Hippocampal formation (tissue), 2 donors: ENCODE measurements at places on chromosomes 11 and 22.

GRCh38 chr22:42990131-42990838 is 24.7 kb downstream of the PACSIN2 start:
- no peak for DNase-seq

DNA sequence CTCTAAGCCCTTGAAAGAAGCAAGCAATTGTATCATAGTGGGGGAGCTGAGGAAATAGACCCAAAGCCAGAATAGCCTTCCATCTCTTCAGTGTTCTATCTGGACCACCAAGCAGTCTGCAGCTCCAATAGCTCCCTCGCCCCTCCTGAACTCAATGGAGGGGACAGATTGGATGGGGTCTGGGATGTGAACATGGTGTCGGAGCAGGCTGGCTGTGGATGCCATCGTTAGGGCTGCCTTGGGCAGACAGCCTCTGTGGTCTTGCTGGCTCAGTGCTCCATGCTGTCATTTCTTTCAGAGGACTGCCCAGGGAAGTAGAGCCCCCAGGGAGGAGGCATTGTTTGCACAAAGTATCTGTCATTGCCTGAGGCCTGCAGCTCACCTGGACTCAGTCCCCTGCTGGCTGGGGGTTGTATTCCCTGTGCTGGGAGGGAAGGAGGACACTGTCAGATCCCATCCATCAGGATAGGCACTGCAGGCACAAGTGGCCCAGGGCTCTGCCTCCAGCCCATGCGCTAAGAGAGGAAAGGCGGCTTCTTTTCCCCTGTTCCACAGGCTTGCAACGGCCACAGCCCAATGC is 537.7 kb downstream of the BUD13 start:
- no peak for DNase-seq

GRCh38 chr11:73191151-73191550 is 26.9 kb upstream of the P2RY2 start:
- no peak for DNase-seq

DNA sequence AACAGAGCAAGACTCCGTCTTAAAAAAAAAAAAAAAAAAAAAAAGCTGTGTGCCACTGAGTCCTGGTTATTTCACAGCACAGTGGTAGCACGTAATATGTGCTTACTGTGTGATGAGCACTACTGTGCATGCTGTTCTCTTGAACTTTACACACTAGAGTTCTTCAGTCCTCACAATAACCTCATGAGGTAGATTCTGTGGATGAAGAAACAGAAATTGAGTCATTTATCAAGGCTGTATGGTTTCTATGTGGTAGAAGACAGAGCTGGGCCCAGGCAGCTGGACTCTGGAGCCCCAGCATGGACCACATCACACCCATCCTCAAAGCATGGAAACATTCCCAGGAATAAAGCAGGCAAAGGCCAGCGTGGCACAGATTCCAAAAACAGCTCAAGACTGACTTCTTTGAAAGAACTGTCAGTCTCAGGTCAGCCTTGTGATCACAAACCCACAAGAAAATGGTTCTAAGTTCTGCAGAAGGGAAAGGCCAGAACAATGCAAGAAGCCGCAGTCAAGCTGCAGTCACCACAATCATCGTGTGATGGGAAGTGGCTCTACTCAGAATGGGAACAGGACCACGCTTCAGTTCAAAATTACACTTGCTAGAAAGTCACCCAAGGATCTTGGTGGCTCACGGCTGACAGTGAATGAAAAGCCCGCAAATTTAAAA is 49.5 kb downstream of the MICAL3 start:
- DNase-seq = no peak

GRCh38 chr11:55942785-55943392 is 6.7 kb upstream of the OR5I1 start:
- DNase-seq = peak; percentile 39

GRCh38 chr11:108895579-108896480 is 231.0 kb downstream of the DDX10 start:
- DNase-seq = no peak

DNA sequence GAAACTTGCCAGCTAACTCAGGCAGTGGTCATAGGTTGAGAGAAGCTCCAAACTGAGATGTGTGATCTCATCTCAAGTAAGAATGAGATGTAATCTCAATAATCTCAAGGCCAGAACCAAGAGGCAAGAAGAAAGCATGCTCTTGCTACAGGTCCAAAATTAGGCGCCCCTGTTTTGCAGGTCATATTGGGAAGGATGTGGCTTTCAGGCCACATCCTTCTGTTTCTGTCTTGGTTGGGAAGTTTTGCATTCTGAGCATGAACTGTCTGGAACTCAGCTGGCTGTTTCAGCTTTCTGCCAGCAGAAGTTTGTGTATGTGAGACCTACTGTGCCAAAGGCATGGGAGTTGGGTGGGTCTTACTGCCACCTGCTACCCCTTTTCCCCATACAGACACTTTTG is 67.5 kb upstream of the MS4A8 start:
- DNase-seq = no peak

DNA sequence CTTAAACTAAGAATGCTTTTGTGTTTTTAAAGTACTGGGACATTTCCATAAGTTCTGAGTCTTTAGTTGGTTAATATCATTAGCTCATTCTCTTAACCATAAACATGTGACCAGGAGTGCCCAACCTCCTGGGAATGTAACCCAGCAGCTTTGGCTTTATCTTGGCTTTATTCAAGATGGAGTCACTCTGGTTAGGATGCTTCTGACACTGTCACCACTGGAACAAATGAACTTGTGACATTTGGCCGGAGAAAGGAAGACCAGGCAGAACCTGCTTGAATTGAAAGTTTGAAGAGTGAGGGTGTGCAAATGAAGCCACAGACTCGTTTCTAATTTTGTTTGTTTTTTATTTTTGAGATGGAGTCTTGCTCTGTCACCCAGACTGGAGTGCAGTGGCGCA is 54.6 kb downstream of the OSBP2 start:
- DNase-seq = no peak

DNA sequence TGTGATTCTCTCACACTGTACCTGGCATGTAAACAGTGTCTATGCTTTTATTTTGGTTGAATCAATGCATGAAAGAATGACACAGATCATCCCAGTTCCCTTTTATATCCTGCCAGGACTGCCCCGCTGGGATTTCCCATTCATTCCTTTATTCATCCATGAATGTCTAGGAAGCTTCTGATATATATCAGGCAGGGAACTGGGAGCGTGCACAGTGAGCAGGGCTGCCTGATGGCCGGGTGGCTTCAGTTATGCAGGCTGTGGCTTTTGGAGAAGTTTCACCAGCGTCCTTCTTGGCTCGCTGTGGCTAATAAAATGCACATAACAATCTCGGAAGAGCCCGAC is 789.0 kb downstream of the TBC1D22A start:
- no peak for DNase-seq

DNA sequence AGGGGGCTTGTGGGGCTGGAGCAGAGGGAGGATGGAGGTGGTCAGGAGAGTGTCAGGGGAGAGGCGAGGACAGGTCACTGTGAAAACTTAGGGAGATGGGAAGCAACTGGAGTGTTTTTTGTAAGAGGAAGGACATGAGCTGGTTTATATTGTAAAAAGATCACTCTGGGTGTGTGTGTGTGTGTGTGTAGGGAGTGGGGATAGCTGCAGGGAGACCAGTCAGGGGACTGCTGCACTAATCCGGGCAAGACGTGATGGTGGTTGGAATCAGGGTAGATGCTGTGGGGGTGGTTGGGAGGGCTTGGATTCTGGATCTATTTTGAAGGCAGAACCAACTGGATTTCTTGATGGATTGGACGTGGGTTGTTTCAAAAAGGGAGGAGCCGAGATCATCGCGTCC is 11.3 kb upstream of the SYT7 start:
- no peak for DNase-seq

- DNase-seq = no peak
Observed at GRCh38 chr11:94656968-94657367, 89.8 kb downstream of the PIWIL4 start.
